Hepatic stellate cell (primary cell): ENCODE measurements at places on chromosomes 1 and 21.

GRCh38 chr1:227270554-227270953, 47.7 kb downstream of the CDC42BPA start:
- no peak for DNase-seq

DNA sequence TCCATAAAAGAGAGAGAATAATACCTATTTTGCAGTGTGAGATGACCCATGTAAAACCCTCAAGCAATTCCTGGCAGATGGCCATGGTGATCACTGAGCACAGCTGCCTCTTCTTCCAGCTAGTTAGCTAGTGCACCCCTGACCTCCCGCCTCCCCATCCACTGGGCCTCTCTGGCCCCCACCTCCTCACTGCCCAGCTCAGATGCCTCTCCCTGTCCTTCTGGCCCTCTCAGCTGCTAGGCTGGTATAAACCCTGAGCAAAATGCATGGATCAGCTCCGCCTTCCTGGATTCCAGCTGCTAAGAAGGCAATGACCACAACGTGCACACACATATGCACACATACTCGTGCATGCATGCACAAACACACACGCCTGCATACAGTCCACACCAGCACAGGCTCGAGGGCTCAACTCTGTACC, 117.2 kb downstream of the DMRTB1 start:
- DNase-seq = no peak

GRCh38 chr1:22689505-22689904, 21.1 kb upstream of the EPHB2 start:
- DNase-seq = peak; percentile 83

DNA sequence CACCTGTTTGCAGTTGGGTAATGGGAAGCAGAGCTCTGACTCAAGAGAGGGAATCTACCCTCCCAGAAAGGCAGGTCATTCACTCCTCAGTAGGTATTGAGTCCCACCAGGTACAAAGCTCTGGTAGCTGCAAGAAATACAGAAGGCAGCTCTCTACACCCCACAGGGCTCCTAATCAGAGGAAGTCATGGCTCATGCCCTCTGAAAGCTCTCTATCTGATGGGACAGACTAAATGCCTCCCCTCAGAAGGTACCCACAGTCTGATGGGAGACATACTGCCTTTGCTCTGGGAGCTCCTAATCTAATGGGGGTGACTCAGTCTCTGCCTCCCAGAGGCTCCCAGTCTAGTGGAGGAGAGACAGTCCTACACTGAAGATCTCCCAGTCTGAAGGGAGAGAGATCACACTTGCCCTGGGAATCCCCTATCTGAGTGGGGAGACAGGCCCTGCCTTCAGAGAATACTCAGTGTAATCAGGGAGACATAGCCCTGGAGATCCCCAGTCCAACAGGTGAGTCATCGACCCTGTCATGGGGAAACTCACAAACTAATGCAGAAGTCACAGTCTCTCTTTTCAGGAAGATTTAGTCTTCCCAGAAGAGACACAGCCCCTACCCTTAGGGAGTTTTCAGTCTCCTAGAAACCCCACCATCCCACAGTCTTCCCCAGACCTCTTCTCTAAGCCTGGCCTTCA, 23.7 kb downstream of the CAMK1G start:
- DNase-seq = no peak

DNA sequence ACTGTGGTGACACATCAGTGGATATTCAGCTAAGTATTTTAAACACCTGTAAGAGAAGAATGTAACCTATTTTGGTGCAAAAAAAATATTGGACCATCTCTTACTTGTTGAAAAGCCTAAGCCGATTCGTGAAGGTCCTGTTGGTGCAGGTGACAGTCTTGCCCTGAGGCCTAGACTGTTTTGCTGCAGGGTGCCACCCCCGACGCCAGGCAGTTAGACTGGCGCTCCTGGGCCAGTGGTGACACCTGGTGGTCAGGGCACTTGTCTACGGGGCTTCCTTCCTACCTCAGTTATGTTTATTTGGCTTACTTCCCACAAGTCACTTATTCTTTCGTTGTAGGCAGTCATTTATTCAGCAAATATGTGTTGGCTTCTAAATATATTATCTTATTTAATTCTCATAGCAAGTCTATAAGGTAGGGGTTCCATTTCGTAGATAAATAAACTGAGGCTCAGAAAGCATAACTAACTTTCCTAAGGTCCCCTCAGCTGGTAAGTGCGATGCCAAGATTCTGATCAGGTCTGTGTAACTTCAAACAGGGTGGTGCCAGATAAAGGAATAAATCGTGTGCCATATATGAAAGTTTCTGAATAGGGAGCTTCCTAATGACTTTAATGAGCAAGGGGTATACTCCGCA, 1.9 kb downstream of the EEIG2 start:
- DNase-seq = no peak

DNA sequence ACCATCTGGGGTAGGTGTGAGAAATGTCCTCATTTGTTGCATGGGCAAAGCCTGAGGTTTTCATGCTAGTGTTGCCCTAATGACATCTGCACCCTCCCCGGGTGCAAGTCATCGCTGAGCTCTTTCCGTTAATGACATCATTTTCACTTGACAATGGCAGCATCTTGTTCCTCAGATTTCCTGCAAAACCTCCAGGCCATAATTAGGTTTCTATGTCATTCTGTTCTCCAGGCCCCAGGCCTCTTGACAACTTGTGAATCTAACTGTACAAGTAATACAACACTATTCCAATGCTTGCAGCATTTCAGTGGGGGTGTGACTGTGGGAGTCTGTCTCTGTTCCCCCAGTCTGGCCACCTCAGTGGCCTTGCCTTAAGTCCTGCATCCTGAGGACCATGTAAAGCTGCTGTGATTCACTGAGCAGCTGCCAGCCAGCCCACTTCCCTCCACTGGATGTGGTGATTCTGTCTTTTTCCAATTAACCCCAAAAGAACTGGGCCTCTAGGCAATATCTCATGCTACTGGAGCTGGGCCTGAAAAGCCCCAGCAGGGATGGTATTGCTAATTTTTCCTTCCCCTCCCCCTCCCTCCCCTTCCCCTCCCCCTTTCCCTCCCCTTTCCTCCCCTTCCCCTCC, 22.8 kb downstream of the RAB7B start:
- DNase-seq = no peak

- no peak for DNase-seq
Measured at GRCh38 chr1:109886827-109887226, 23.8 kb upstream of the CSF1 start.

- DNase-seq = no peak
Measured at GRCh38 chr1:209132736-209133467, 450.6 kb upstream of the CAMK1G start.
